Vagina (tissue), 2 donors: ENCODE measurements at places on chromosomes 5 and 9.

DNA sequence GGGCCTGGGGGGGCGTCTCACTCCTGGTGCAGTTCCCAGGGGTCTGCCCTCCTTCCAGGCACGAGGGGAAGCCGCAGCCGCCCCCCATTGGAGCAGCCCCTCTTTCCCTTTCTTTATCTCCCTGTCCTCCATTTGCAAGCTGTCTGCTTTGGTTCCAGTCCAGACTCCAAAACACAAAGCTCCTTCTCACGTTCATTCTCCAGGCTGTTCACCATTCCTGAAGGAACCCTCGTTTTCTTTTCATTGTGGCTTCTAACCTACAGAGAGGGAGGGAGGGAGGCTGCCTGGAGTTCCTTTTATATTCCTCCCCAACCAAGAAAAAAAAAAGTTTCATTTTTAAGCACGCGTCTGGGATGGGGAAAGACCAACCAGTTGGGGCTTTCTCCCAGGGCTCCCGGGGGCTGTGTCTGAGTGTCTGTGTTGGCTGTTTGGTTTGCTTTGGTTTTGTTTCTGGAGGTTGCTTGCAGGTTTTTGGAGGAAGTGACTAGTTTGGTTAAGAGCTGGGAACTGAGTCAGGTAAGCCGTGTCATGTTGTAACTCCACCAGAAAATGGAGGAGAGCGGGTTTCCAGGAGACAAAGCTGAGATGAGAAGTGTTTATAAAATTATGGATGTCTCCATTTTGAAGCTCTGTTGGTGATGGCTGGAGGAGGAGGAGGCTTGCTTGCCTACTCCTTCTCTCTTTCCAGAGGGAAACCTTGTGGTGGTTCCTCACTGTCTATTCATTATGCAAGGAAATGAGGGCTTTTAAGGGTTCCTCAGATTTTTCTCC lies 1.6 kb downstream of the ZNF462 start:
- H3K4me1 ChIP-seq: peaks cover 57% of the 10 kb centered on the region
- H3K4me3 ChIP-seq: peak overlapping the region; percentile 80
- peak overlapping the region; percentile 91 for H3K27ac ChIP-seq
- DNase-seq: no peak

- H3K27ac ChIP-seq: no peak overlapping the region
- no peak for DNase-seq
- no peaks in the 10 kb centered on the region for H3K4me1 ChIP-seq
- no peak overlapping the region for H3K4me3 ChIP-seq
- H3K36me3 ChIP-seq: no peaks in the 10 kb centered on the region
These were observed 229.5 kb upstream of the TYRP1 start for GRCh38 chr9:12463641-12464040.

GRCh38 chr9:91424403-91425176 lies 958 bp upstream of the NFIL3 start:
- peaks cover 50% of the 10 kb centered on the region for H3K4me1 ChIP-seq
- H3K27me3 ChIP-seq: no peaks in the 10 kb centered on the region
- H3K27ac ChIP-seq: peak overlapping the region; percentile 99
- no peaks in the 10 kb centered on the region for H3K36me3 ChIP-seq
- H3K4me3 ChIP-seq: peak overlapping the region; percentile 84
- no peak for DNase-seq

GRCh38 chr5:178252258-178252657 lies 19.7 kb upstream of the PHYKPL start:
- no peak overlapping the region for H3K4me3 ChIP-seq
- no peaks in the 10 kb centered on the region for H3K36me3 ChIP-seq
- H3K27me3 ChIP-seq: no peaks in the 10 kb centered on the region
- DNase-seq: no peak

- H3K4me1 ChIP-seq: peaks cover 7% of the 10 kb centered on the region
- H3K27me3 ChIP-seq: no peaks in the 10 kb centered on the region
- H3K4me3 ChIP-seq: no peak overlapping the region
- no peak for DNase-seq
- H3K36me3 ChIP-seq: no peaks in the 10 kb centered on the region
These were observed 180.0 kb upstream of the RGMB start for GRCh38 chr5:98593418-98593817.

DNA sequence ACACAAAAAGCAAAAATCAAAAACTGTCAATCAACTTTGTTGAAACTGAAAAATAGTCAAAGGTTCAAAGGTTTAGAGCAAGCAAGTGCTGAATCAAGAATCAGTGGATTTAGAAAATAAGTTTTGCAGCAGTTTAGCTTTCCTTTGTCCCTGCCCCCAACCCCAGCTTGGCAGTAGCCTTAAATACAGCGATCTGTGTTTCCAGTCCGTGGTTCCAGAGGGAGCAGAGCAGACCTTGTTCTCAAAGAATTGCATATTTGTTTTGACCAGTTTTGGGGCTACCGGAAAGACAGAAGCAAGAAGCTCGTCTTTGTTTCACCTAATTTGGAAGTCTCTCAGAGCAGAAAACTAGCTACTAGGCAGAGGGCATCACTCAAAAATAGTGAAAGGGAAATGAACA lies 57.2 kb upstream of the PRDM9 start:
- no peak for DNase-seq
- H3K36me3 ChIP-seq: no peaks in the 10 kb centered on the region
- H3K4me3 ChIP-seq: no peak overlapping the region
- H3K4me1 ChIP-seq: no peaks in the 10 kb centered on the region
- H3K27me3 ChIP-seq: no peaks in the 10 kb centered on the region
- H3K27ac ChIP-seq: no peak overlapping the region

GRCh38 chr9:125617087-125617486 lies 89.9 kb downstream of the MAPKAP1 start:
- no peak overlapping the region for H3K4me3 ChIP-seq
- H3K36me3 ChIP-seq: no peaks in the 10 kb centered on the region

DNA sequence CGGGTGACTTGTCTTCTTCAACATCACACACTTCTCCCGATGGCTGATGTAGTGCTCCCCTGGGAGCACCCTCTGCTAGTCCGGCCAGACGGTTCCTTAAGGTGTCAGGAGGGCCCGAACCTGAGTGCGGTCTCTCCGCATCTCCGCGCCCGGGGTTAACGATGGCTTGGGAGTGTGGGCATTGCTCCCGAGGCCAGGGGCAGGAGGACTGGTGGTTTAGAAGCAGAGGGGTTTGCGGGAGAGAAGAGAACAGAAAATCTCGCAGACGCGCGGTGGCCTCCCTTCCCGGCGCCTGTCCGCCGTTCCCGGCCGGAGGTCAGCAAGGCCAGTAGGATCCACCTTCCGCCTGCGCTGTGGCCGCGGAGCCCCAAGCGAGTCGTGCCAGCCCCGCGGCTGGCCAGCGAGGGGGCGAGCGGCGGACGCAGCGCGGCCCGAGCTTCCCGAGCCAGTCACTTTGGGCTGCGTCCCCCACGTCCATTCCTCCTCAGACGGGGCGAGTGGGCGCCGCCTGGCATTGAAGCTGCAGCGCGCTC lies 700 bp downstream of the CDO1 start:
- peak overlapping the region; percentile 66 for H3K27ac ChIP-seq
- H3K4me1 ChIP-seq: peaks cover 18% of the 10 kb centered on the region
- no peaks in the 10 kb centered on the region for H3K27me3 ChIP-seq
- peak overlapping the region; percentile 49 for H3K4me3 ChIP-seq
- no peaks in the 10 kb centered on the region for H3K36me3 ChIP-seq

DNA sequence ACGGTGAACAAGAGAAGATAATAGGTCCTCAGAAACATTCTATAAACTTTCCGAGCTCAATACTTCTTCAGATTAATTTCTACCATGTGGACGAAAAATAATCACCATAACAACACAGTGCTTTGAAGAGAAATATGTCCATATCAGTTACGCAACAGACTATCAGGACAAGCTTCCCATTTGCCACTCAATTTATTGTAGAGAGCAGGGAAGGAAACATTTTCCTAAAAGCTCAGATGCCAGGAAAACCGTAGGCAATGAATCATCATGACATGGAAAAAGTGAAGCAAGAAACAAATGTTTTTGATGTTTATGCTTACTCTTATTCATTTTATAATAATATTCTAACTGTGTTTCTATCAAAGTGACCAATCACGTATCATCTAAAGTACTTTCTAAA lies 87.6 kb downstream of the S1PR3 start:
- H3K27me3 ChIP-seq: no peaks in the 10 kb centered on the region
- H3K27ac ChIP-seq: peak overlapping the region; percentile 61
- DNase-seq: no peak
- H3K4me3 ChIP-seq: no peak overlapping the region

GRCh38 chr5:38417658-38418017 lies 138.8 kb downstream of the LIFR start:
- DNase-seq: no peak
- no peak overlapping the region for H3K27ac ChIP-seq
- no peaks in the 10 kb centered on the region for H3K27me3 ChIP-seq
- H3K36me3 ChIP-seq: no peaks in the 10 kb centered on the region
- no peak overlapping the region for H3K4me3 ChIP-seq

GRCh38 chr9:127293328-127293727 lies 28.8 kb downstream of the GARNL3 start:
- H3K4me3 ChIP-seq: no peak overlapping the region
- no peak for DNase-seq
- H3K27me3 ChIP-seq: no peaks in the 10 kb centered on the region
- no peaks in the 10 kb centered on the region for H3K36me3 ChIP-seq

DNA sequence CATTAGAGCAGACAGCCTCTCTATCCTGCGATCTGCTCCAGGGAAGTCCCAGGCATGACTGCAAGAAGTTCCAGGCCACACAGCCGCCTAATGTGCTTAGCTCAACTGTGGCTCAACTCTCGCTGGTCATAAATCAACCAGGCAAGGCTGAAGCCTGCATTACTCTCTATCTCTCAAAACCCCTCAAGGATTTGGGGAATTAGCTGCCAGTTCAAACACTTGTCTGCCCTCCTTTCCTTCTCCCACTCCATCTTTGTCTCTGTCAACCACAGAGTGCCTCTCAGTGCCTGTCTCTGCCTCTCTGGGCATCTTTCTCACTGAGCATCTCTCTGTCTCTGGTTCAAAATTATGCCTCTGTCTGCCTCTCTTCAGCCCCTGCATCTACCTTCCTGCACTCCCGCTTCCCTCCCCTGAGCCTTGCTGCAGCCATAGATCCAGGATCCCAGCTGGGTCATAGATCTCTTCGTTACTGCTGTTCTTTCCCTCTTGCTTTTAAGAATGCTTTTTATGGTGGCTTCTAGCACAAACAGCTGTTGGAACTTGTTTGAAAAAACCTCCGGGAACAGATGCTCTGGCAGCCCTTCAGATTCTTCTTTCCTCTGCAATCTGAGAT lies 27.9 kb upstream of the GALNT10 start:
- no peaks in the 10 kb centered on the region for H3K27me3 ChIP-seq
- DNase-seq: no peak
- H3K36me3 ChIP-seq: no peaks in the 10 kb centered on the region
- peaks cover 9% of the 10 kb centered on the region for H3K4me1 ChIP-seq
- H3K4me3 ChIP-seq: no peak overlapping the region

DNA sequence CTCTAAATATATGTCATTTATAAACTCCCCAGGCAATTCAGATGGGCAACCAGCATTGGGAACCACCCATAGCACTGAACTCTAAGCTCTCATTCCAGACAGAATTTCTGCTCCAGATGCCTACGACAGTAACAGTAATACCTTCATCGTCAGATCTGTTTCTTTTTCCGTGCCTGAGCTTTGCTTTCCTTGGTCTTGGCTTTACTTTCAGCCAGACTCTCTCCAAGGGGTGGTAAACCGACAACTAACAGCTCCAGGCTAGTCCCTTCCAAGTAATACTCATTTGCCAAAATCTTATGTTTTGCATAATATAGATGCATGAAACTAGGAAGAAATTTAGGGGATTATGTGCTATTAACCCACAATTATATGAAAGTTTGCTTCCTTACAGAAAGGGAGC lies 102.3 kb downstream of the PJA2 start:
- H3K27me3 ChIP-seq: no peaks in the 10 kb centered on the region
- H3K27ac ChIP-seq: no peak overlapping the region

GRCh38 chr9:86703346-86703745 lies 244.0 kb downstream of the GAS1 start:
- no peak for DNase-seq
- peaks cover 10% of the 10 kb centered on the region for H3K4me1 ChIP-seq

- H3K36me3 ChIP-seq: no peaks in the 10 kb centered on the region
- H3K4me3 ChIP-seq: no peak overlapping the region
- DNase-seq: no peak
- H3K27ac ChIP-seq: no peak overlapping the region
- no peaks in the 10 kb centered on the region for H3K27me3 ChIP-seq
These were observed 114.5 kb downstream of the FGF1 start for GRCh38 chr5:142571371-142571770.

GRCh38 chr9:38228331-38229103 lies 159.5 kb upstream of the SHB start:
- H3K27ac ChIP-seq: no peak overlapping the region
- DNase-seq: no peak
- no peaks in the 10 kb centered on the region for H3K27me3 ChIP-seq
- no peaks in the 10 kb centered on the region for H3K36me3 ChIP-seq
- H3K4me3 ChIP-seq: no peak overlapping the region

- no peaks in the 10 kb centered on the region for H3K27me3 ChIP-seq
- H3K36me3 ChIP-seq: no peaks in the 10 kb centered on the region
These were observed 156.1 kb upstream of the SPEF2 start for GRCh38 chr5:35461530-35461929.

- H3K36me3 ChIP-seq: no peaks in the 10 kb centered on the region
- H3K27me3 ChIP-seq: no peaks in the 10 kb centered on the region
- H3K27ac ChIP-seq: no peak overlapping the region
- no peak for DNase-seq
- H3K4me3 ChIP-seq: no peak overlapping the region
These were observed 12.2 kb upstream of the OR13J1 start for GRCh38 chr9:35882263-35882848.

DNA sequence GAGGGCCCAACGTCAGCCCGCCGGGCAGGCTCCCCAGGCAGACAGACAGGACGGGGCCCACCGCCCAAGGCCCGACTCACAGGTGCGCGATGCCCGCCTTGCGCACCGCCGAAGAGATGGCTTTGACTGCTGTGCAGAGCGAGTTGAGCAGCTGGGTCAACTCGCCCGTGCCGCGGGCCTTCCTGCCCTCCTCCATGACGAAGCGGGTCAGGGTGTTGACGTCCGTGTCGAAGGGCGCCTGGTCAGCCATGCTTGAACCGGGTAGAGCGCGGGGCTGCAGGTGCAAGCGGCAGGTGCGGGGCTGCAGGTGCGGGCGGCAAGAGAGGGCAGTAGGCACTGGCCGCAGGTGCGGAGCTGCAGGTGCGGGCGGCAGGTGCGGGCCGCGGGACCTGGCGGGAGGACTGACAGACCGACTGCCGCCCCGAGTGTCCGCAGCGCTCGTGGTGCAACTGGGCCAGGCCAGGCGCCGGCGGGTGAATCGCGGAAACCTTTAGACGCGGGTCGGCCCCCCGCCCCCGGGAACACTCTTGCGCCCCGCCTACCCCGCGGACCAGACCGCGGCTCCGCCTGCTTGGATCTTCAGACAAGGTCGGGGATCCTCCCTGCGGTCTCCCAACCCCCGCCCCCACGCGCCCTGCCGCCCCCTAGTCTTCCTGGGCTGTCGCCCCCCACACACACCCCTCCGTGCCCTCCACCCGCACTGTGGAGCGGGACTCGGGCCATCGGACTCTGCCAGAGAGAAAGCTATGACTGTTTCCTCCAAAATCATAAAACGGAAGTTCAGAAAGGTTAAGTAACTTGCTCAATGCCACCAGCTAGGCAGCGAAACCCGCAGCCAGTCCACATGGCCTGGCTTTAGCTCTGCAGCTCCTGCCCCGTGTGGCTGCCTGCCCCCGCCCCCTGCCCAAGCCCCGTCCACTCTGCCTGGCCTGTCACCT lies at the start of gene FBP1:
Gene FBP1, minus strand, starts transcription at position 458 of the 938 bp plus-strand sequence. Its CDS starts 208 bp downstream, at position 250.
- H3K36me3 ChIP-seq: no peaks in the 10 kb centered on the region
- no peak within 1 kb of the TSS for H3K27ac ChIP-seq
- H3K4me1 ChIP-seq: peaks cover 9% of the 10 kb centered on the region
- DNase-seq: no peak

GRCh38 chr9:101566904-101567724 lies 27.7 kb downstream of the PPP3R2 start:
- DNase-seq: no peak
- no peaks in the 10 kb centered on the region for H3K4me1 ChIP-seq
- H3K36me3 ChIP-seq: peaks cover 33% of the 10 kb centered on the region
- no peak overlapping the region for H3K27ac ChIP-seq
